Psoas muscle (tissue), 8 donors: ENCODE measurements at places on chromosomes 13 and 19. TPM values are rescaled to one million over a fixed set of nuclear protein-coding genes. Genes with fewer than 3 reads are reported as not detected.
A peak's percentile ranks its signal among the peaks of the same experiment; 100 is the strongest.

Gene FIZ1
- polyA plus RNA-seq = 10.8 TPM

Gene ZSCAN4
- 0.03 TPM for polyA plus RNA-seq

Gene SCEL
- not detected for polyA plus RNA-seq

Gene CGB5
- not detected for polyA plus RNA-seq

Gene GGACT
- polyA plus RNA-seq = 0.44 TPM

Gene TSSK6
- polyA plus RNA-seq = 1.4 TPM

Gene B3GNT3
- polyA plus RNA-seq = 0.03 TPM

Gene ATP12A
- not detected for polyA plus RNA-seq

Gene CCL25
- polyA plus RNA-seq = 0.22 TPM

Gene ENOX1
- polyA plus RNA-seq = 0.88 TPM

Gene DIAPH3
- 0.03 TPM for polyA plus RNA-seq

DNA sequence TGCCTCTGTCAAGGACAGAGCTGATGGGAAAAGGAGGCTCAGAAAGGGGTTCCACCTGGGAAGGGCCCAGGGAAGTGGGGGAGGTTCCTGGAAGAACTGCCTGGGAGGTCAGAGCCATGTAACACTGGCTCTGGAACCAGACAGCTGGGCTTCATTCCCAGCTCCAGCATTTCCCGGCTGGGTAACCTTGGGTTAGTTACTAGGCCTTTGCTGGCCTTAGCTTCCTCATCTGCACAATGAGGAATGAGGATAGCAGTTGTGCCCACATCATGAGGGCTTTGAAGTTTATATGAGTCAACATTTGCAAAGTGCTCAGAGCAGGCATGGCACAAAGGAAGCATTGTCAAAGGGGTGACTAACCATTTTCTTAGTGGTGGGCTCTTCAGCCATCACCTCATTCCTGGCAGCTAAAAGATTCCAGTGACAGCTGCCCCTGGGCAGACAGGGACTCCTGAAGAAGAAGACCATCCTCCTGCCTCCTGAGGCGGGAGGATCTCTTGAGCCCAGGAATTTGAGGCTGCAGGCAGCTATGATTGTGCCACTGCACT, 1.7 kb upstream of the DNAJB1 start:
- H3K27me3 ChIP-seq = no peaks in the 10 kb centered on the region
- peak overlapping the region; percentile 98 for H3K27ac ChIP-seq
- no peak for DNase-seq
- no peak overlapping the region for H3K4me3 ChIP-seq
- peaks cover 31% of the 10 kb centered on the region for H3K36me3 ChIP-seq
- peaks cover 26% of the 10 kb centered on the region for H3K4me1 ChIP-seq

- DNase-seq = no peak
- H3K4me1 ChIP-seq = peaks cover 15% of the 10 kb centered on the region
- peaks cover 50% of the 10 kb centered on the region for H3K36me3 ChIP-seq
- H3K27me3 ChIP-seq = no peaks in the 10 kb centered on the region
- no peak overlapping the region for H3K27ac ChIP-seq
Measured at GRCh38 chr13:30639671-30640070, 22.0 kb downstream of the USPL1 start.

GRCh38 chr13:50576156-50576555, 267.3 kb downstream of the DLEU7 start:
- H3K27ac ChIP-seq = no peak overlapping the region
- H3K4me3 ChIP-seq = no peak overlapping the region
- peak; percentile 54 for DNase-seq
- no peaks in the 10 kb centered on the region for H3K27me3 ChIP-seq
- no peaks in the 10 kb centered on the region for H3K4me1 ChIP-seq
- no peaks in the 10 kb centered on the region for H3K36me3 ChIP-seq

GRCh38 chr19:35459414-35460082, 11.5 kb downstream of the FFAR2 start:
- H3K36me3 ChIP-seq = no peaks in the 10 kb centered on the region
- H3K27me3 ChIP-seq = no peaks in the 10 kb centered on the region
- H3K4me3 ChIP-seq = no peak overlapping the region

GRCh38 chr13:25633093-25633492, 261.3 kb downstream of the ATP8A2 start:
- no peaks in the 10 kb centered on the region for H3K4me1 ChIP-seq
- H3K4me3 ChIP-seq = no peak overlapping the region
- DNase-seq = no peak
- no peak overlapping the region for H3K27ac ChIP-seq

- no peak for DNase-seq
- H3K27me3 ChIP-seq = no peaks in the 10 kb centered on the region
- no peak overlapping the region for H3K27ac ChIP-seq
- no peaks in the 10 kb centered on the region for H3K4me1 ChIP-seq
- H3K36me3 ChIP-seq = peaks cover 89% of the 10 kb centered on the region
- H3K4me3 ChIP-seq = no peak overlapping the region
Measured at GRCh38 chr13:45496942-45497341, 32.2 kb downstream of the COG3 start.

- no peaks in the 10 kb centered on the region for H3K4me1 ChIP-seq
- H3K27ac ChIP-seq = no peak overlapping the region
- no peak overlapping the region for H3K4me3 ChIP-seq
- peaks cover 14% of the 10 kb centered on the region for H3K36me3 ChIP-seq
Measured at GRCh38 chr19:45999653-46000121, 4.4 kb downstream of the CCDC61 start.

- H3K4me3 ChIP-seq = no peak overlapping the region
- no peak for DNase-seq
- H3K36me3 ChIP-seq = no peaks in the 10 kb centered on the region
- no peak overlapping the region for H3K27ac ChIP-seq
Measured at GRCh38 chr13:34307607-34308006, 489.7 kb downstream of the RFC3 start.

DNA sequence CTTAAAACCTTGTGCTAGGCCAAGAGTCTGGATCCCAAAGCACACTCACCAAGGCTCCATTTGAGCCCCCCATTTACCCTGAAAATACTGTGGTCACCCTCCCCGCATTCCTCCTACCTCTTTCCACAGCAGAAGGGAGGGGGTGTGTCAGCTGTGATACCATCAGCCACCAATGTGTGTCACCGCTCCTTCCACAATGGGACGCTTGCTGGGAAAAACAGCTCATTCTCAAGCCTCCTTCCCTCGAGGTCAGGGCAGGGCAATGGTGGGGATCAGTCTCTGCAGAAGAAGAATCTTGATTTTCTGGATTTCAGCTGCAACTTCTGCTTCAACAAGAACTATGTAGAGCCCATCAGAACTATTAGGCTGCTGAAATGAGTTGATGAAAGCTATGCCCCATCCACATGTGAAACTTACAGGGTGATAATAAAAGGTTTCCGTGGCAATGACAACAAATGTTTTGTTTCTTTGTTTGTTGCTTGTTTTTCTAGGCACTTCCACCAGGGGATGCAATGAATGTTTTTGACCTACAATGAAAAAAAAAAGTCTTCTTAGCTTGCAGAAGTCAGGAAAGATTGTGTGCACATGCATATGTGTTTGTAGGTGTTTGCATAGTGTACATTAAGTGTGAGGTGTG, 26.4 kb upstream of the ZNF507 start:
- H3K36me3 ChIP-seq = no peaks in the 10 kb centered on the region
- DNase-seq = no peak
- no peaks in the 10 kb centered on the region for H3K4me1 ChIP-seq

GRCh38 chr13:27352698-27353097, 71.7 kb upstream of the GTF3A start:
- DNase-seq = no peak
- H3K27ac ChIP-seq = no peak overlapping the region
- no peaks in the 10 kb centered on the region for H3K4me1 ChIP-seq

- DNase-seq = no peak
- H3K36me3 ChIP-seq = no peaks in the 10 kb centered on the region
- no peaks in the 10 kb centered on the region for H3K27me3 ChIP-seq
- H3K27ac ChIP-seq = no peak overlapping the region
- H3K4me3 ChIP-seq = no peak overlapping the region
- no peaks in the 10 kb centered on the region for H3K4me1 ChIP-seq
Measured at GRCh38 chr13:44843403-44843802, 145.9 kb downstream of the NUFIP1 start.

DNA sequence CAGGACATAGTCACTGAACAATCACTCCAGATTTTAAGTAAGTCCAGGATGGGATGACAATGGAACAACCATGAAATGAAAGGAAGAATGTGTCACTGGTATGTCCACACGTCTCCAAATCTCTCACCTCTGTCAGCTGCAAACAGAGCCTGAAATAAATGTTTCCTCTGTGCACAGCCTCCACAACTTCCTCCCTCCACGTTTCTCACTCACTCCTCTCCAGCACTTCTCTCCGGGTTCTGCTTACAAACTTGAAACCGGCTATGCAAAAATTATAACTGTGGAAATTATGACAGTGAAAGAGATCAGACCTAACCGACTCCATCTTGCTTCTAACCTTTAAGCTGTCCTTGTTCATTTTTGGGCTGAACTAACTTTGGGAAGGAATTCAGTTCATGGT, 35.0 kb upstream of the ALOX5AP start:
- no peak overlapping the region for H3K27ac ChIP-seq
- no peaks in the 10 kb centered on the region for H3K27me3 ChIP-seq
- peaks cover 7% of the 10 kb centered on the region for H3K4me1 ChIP-seq
- H3K36me3 ChIP-seq = no peaks in the 10 kb centered on the region
- no peak for DNase-seq
- H3K4me3 ChIP-seq = no peak overlapping the region

DNA sequence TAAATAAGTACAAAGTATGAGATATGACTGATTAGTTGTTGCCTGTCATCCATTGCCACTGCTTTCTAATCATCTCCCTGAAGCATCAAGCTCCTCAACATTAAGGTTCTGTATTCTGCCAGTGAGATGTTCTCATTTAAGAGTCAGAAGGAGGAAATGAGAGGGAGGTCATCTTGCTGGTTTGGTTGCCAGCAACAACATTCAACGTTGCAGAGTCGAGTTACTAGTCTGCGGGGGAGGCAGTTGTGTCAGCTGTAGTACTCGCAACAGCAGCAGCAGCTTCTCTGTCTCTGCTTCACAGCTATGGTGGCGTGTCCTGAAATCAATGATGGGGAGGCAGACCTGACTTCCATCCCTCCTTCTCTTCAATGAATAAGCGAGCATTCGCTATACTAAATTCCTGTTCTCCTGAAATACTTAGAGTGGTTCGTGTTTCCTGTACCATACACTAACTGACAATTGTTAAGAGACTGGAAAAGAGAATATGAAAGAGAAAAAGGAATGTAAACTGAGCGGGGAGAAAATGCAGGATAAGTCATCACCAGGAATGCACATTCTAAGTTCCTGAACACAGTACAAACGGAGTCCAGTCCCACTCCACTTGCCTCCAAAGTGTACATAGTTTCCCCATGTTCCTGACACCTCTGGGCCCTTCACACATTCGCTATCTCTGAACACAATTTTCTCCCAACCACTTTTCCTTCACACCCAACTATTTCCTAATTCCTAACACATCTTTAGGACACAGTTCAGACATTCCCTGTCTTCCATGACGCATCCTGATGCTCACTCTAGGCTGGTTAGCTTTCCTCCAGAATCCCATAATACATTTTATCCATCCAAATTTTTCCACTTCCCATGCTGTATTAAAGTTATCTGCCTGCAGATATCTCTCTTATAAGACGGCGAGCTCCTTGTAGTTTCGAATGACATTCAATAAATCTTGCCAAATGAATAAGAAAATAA, 263.0 kb downstream of the KLF12 start:
- H3K4me1 ChIP-seq = no peaks in the 10 kb centered on the region
- H3K36me3 ChIP-seq = no peaks in the 10 kb centered on the region

GRCh38 chr19:17577457-17578097, 22.1 kb downstream of the COLGALT1 start:
- H3K4me1 ChIP-seq = no peaks in the 10 kb centered on the region
- no peak for DNase-seq
- peaks cover 5% of the 10 kb centered on the region for H3K36me3 ChIP-seq
- H3K27me3 ChIP-seq = no peaks in the 10 kb centered on the region
